ENCODE measurements at places on chromosomes 2 and 18. TPM values are rescaled to one million over a fixed set of nuclear protein-coding genes. Genes with fewer than 3 reads are reported as not detected.

DNA sequence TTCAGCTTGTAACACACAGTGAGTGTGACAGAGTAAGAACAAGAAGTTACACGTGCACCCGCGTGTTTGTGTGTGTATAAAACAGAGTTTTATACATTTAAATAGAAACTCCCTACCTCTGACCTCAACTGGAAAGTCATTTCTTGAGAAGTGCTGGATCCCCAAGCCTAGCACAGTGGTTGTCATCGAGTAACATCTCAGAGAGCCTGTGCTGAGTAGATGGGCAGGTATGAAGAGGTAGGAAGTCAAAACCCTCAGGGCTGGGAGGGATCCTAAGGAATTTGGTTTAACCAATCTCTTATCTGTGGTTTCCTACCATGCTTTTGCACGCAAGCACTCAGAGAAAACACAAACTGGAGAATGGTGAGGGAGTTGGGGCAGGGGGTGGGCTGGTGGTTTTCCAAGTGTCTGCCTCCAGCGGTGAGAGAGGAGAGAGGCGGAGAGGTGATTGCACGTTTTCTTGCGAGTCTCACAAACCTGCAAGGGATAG, 9.2 kb downstream of the ACOXL start:
- DNase-seq: no peak

IL1F10 gene
- total RNA-seq: not detected

DNA sequence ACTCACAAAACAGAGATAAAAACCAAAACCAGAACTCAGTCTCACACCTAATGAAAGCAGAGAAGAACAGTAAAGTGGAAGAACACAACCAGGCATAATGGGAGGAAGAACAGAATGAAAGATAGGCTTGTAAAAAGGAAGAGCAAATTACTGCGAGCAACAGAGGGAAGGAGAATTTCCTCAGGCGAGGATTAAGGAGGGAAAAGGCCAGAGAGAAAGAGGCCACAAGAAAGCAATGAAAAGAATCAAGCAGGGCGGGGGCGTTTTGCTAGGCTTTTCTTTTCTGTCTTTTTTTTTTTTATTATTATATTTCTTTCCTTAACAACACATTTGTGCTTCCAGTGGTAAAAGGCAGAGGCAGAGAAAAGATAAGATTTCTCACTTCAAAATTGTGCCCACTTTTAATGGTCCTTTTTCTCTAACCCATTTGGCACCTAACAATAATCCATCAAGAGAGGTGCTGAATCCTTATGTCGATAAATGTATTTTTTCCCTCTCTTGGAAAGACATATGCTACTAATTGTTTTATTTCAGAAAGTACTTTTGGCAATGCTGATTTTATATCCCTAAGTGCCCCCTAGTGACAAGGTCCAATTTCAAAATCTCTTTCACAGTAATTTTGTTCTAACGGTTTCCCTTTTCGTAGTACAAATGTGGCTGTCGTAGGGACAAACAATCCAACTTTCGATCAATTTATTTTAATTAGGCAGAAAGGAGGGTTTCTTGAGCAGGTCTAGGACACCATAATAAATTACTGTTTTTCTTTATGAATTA, 138.7 kb upstream of the AQP4 start:
- no peak for DNase-seq

- DNase-seq: no peak
Measured at GRCh38 chr2:157831573-157832315, 44.4 kb downstream of the ACVR1 start.

- DNase-seq: peak; percentile 89
Measured at GRCh38 chr2:135052042-135052876, at the start of gene RAB3GAP1. RAB3GAP1 (plus strand) TSS chr2:135052292; CDS start chr2:135052308, 16 bp downstream.

Data from upper lobe of right lung (tissue), 1 donor.